ENCODE measurements at places on chromosomes 5 and 9. TPM values are rescaled to one million over a fixed set of nuclear protein-coding genes. Genes with fewer than 3 reads are reported as not detected.

Gene KIAA0825
- total RNA-seq = 0.07 TPM

DNA sequence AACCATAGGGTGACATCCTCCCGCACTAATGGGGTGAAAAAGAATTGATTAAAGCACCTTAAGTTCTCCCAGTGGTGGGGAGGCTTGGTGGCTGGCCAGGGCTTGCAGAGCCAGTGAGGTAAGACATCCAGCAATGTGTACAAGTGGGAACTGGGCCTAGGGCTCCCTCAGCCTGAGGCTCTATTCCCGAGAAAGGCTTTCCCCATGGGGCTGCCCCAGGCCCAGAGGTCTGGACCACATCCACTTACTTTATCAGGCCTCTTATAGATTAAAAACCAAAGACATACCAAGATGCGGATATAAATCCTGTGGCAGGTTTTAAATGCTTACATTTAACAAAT lies 35.3 kb downstream of the C5orf15 start:
- DNase-seq = no peak

DNA sequence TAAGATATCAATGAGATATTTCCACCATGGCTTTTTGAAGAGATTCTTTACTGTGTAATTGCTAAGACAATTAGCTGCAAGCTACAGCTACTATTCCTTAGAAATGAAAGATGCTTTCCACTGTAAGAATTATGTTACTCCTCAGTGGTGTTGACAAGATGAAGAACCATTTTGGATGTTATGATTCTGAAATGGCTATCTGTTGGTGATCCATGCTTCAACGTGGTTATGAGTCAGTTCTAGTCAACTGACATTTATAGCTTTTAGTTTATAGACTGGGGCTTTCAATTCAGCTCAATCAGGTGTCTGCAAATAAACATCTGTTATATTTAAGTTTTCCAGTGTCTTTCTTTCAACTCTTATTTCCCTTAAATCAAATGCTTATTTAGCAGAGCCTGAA lies 93.7 kb downstream of the SGCD start:
- DNase-seq = no peak

DNA sequence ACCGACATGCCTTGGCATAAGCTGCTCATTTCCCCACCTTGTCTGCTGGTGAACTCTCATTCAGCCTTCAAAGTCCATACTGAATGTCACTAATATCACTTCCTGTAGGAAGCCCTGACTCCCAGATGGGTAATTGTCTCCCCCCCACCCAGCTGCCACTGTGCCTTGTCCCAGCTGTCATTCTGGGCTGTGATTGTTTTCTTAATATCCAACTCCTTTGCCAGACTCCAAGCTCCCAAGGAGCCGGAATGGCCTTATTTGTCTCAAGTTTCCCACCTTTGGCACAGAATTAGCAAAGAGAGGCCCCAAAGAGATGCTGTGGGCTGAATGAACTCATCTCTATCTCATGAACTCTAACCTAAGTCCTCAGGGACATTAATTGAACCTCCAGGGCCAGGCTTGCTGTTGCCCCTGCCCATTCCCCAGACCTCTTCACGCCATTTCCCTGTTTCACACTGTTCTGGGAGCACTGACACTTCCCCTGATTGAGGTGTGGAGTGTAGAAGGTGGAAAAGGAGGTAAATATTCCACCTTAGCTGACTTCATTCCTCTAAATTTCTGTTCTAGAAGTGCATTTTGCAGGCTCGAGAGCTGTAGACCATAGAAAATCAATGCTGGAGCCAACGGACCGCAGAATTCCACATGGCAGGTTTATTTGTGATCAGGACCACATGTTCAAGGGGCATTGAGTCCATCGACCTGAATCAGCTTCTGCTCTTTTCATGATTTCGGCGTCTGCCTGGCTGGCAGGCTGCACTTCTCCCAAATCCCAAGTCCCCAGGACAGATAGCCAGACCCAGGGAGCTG lies 4.9 kb upstream of the SH3PXD2B start:
- no peak for DNase-seq

- DNase-seq = no peak
Measured at GRCh38 chr5:78496373-78496772, 136.0 kb downstream of the SCAMP1 start.

DNA sequence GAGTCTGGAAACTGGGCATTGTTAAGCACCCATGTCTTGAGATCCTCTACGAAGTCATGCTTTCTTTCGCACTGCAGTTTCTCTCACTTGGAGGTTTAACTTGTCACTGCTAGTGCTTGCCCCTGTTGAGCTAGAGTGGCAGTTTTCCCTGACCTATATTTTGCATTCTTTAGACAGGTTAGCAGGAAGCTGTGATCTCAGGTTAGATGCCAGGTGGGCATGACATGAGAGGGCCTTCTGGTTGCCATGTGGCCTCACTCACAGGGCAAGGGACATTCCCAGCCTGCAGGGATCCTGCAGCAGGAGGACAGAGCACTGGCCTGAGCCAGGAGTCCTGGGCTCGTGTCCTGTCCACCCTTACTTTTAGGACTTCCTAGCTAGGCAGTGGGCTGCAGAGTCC lies 28.6 kb downstream of the SLC36A1 start:
- DNase-seq = no peak

GRCh38 chr5:166509085-166509484 lies 1782.4 kb upstream of the WWC1 start:
- peak; percentile 23 for DNase-seq

GRCh38 chr9:97847474-97848214 lies 5.4 kb upstream of the FOXE1 start:
- no peak for DNase-seq

Gene KIF27
- total RNA-seq = 0.67 TPM

GRCh38 chr5:166948679-166949078 lies 1342.8 kb upstream of the WWC1 start:
- no peak for DNase-seq

GRCh38 chr9:111108946-111109345 lies 70.7 kb upstream of the LPAR1 start:
- DNase-seq = no peak
